ENCODE measurements at places on chromosomes 16 and 17. TPM values are rescaled to one million over a fixed set of nuclear protein-coding genes. Genes with fewer than 3 reads are reported as not detected.

MAF gene
- 0.27 TPM for total RNA-seq

MED1 gene
- 55.7 TPM for total RNA-seq

SULT1A2 gene
- total RNA-seq: 1.9 TPM

BRICD5 gene
- 9.8 TPM for total RNA-seq

IRF8 gene
- total RNA-seq: 0.61 TPM

GPRC5C gene
- total RNA-seq: 54.4 TPM

SEPTIN12 gene
- total RNA-seq: not detected

TNFSF13 gene
- total RNA-seq: 0.71 TPM

ALDH3A1 gene
- 0.86 TPM for total RNA-seq

HP gene
- total RNA-seq: 18.1 TPM

CLEC16A gene
- 18.0 TPM for total RNA-seq

HELZ gene
- 40.5 TPM for total RNA-seq

SLC9A5 gene
- 5.6 TPM for total RNA-seq

NUBP1 gene
- total RNA-seq: 31.5 TPM

HSPB9 gene
- total RNA-seq: not detected

KRTAP16-1 gene
- total RNA-seq: not detected

SPNS1 gene
- total RNA-seq: 32.3 TPM

NR1D1 gene
- 63.7 TPM for total RNA-seq

DGKE gene
- 5.2 TPM for total RNA-seq

MYOCD gene
- not detected for total RNA-seq

CDRT15 gene
- not detected for total RNA-seq

FASN gene
- 754 TPM for total RNA-seq

KRTAP3-1 gene
- not detected for total RNA-seq

METTL26 gene
- 85.7 TPM for total RNA-seq

NXPH3 gene
- total RNA-seq: 0.10 TPM

MARCHF10 gene
- not detected for total RNA-seq

SHCBP1 gene
- 33.3 TPM for total RNA-seq

CLEC10A gene
- total RNA-seq: not detected

KRT31 gene
- total RNA-seq: not detected

GSDMA gene
- not detected for total RNA-seq

KRT26 gene
- not detected for total RNA-seq

UBE2G1 gene
- total RNA-seq: 80.6 TPM

TUBB3 gene
- total RNA-seq: 173 TPM

GNG13 gene
- total RNA-seq: not detected

CDC42EP4 gene
- 54.9 TPM for total RNA-seq

NHLRC4 gene
- total RNA-seq: 0.22 TPM

CEP112 gene
- 10.9 TPM for total RNA-seq

CLDN9 gene
- total RNA-seq: 0.76 TPM

KRTAP9-4 gene
- not detected for total RNA-seq

ITGAL gene
- total RNA-seq: 1.4 TPM

GNGT2 gene
- not detected for total RNA-seq

LLGL2 gene
- 209 TPM for total RNA-seq

C17orf78 gene
- not detected for total RNA-seq

TBC1D3K gene
- total RNA-seq: not detected
